Fibroblast of gingiva (primary cell): ENCODE measurements at places on chromosomes 4 and X.

DNA sequence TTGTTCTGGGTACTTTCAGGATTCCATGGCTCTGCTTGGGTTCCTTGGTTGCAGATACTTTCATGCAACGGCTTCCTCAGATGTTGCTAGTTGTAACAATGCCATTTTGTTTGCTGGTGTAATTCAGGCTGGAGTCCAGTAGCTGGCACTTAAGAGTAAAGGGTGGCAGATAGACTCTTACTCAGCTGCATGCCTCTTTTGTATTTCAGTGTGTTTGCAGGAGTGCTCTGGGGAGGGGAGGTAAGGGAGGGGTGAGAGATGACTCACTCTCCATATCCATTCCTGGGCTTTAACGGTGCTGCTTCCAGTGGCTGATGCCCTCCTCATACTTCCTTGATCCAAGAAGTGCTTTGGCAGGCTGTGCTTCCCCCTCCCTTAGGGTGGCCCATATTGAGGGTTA is 155.2 kb downstream of the ZNF330 start:
- DNase-seq: peak; percentile 86

DNA sequence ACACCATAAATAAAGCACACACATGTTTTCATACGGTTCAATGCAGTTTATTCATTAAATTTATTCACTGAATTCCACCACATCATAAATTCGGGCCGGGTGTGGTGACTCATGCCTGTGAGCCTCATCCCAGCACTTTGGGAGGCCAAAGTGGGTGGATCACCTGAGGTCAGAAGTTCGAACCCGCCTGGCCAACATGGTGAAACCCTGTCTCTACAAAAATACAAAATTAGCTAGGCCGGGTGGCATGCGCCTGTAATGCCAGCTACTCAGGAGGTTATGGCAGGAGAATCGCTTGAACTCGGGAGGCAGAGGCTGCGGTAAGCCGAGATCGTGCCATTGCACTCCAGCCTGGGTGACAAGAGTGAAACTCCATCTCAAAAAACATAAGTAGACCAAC is 131.6 kb downstream of the PDS5A start:
- DNase-seq: peak; percentile 9

DNA sequence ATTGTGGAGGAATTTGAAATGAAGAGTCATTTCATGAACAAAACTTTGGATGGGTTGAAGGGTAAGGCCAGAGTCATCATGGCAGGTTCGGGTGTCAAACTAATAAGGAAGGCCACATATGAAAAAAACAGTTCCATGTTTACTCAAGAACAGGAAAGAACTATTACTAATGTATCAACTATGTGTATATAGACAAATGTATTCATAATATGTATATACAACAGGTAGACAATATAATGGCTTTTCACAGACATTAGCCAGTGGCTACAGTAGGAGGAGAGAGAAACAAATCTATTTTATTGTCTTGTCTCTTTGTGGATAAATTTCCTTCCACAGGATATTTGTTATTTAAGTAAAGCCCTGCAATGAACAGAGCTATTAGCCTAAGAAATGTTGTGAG is 101.1 kb downstream of the CBLL2 start:
- DNase-seq: no peak

GRCh38 chrX:39613482-39613995 is 484.2 kb downstream of the BCOR start:
- no peak for DNase-seq

- no peak for DNase-seq
Measured at GRCh38 chr4:60657807-60658206, 542.3 kb upstream of the ADGRL3 start.

- no peak for DNase-seq
Measured at GRCh38 chr4:27217261-27217769, 356.7 kb downstream of the STIM2 start.

DNA sequence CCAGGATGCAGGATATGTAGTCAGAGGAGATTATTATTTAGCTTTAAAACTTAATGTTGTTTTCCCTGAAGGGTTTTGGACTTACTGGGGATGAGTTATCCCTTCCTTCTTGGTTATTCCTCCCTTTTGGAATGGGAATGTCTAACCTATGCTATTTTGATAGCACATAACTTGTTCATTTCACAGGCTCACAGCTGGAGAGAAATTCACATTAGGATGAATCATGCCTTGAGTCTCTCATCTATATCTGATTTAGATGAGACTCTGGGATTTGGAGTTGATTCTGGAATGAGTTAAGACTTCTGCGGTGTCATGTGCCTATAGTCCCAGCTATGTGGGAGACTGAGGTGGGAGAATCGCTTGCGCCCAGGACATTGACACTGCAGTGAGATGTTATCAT is 81.1 kb downstream of the ATP11C start:
- no peak for DNase-seq

GRCh38 chr4:184558996-184559395 is 84.6 kb upstream of the IRF2 start:
- DNase-seq: no peak

DNA sequence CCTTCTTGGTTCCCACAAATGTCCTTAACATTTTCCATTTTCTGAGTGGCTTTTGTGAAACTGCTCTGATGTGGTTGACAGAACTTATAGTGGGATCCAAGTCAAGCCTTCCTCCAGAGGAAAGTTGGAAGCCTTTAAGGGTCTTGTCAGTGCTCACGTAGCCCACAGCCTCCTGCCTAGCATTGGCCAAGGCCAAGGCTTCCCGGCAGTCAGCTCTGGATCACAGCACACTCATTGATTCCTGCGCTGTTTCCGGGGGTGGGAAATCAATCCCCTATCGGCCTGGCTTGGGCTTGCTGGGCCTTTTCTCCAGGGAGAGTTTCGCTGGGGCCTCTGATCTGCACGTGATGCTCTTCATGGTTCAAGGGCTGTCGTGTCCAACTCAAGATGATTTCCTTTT is 76.1 kb downstream of the SLC9A6 start:
- no peak for DNase-seq

GRCh38 chr4:149056615-149057014 is 614.4 kb upstream of the NR3C2 start:
- DNase-seq: no peak

GRCh38 chrX:19882066-19882775 is 5.2 kb downstream of the SH3KBP1 start:
- no peak for DNase-seq

DNA sequence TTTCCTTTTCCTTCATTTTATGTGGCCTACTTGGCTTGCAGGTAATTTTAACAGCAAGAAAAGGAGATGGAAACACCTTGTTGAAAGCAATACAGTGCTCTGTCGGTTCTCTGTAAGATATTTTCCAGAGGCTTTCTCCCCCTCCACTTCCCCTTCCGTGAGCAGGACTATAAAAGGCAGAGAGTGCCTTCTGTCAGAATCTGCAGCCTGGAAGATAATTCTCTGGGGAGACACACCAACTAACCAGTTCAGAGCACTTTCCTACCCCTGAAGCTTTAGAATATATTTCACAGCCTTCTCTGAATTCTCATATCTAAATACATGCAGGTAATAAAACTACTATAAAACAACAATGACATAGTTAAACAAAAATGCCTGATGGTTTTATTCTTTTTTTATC is 141.1 kb downstream of the IDS start:
- DNase-seq: no peak

DNA sequence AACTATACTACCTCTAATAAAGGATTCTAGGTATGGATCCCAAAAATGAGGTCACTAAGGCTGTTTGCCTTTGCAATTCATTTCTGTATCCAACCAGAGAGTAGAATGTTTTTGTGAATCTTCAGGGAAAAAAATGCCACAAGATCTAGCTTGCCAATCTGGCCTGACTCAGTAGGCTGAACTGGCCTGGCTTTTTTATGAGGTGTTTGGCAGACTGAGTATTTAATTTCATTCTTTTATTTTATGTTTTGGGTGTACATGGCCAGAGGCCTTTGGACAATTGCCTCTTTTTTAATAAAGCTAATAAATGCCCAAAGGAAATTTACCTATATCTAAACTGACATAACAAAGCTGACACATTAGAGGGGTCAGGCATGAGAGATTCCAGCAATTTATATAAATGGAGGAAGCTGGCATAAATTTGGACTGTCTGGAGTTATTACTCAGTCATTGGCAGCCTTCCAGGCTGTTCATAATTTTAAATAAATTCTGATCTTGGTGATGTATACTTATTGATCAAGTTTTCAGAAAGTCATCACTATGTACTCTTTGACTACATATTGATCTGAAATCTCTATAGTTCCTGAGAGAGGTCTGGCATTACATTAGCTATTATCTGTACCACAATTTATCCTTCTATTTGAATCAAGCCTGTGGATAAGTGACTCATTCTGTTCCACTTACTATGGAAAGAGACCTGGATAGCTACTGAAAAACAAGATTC is 376.4 kb upstream of the NOCT start:
- no peak for DNase-seq

GRCh38 chrX:47234583-47234982 is 1.8 kb downstream of the USP11 start:
- DNase-seq: no peak

GRCh38 chrX:54007682-54008081 is 36.6 kb downstream of the PHF8 start:
- no peak for DNase-seq

- peak; percentile 97 for DNase-seq
Measured at GRCh38 chr4:19382993-19383756, 868.5 kb upstream of the SLIT2 start.

DNA sequence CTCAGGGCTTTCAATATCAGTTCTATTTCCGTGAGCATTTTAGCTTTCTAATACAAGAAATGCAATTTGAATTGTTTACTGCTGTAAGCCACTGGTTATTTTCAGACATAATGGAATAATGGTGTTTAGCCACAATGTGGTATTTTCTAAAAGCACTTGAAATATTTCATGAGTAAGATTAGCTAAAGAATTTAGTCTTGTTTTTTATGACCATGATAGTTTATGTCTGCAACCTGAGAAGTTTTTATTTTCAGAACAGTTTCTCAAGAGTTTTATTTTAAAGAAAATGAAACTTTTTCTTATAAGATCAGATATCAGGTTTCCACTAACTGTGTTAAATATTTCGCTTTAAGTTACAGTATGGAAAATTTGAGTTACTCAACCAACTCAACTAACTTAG is 60.2 kb downstream of the SLIT2 start:
- peak; percentile 40 for DNase-seq

DNA sequence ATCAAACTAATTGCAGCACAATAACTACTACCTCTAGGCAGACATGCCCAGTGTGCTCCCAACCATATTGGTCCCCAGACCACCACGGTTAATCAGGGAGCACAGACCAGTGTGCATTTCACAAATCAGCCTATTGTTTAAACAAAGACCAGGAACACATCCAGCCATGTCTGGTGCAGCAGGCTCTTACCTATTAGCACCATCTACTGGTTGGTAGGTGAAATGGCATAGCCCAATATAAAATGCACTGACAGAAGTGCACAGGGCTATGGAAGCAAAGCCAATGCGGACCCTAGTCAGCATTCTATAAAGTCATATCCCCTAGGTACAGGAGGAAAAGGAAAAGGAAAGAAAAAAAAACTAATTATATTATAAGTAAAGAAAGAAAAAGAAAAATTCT is 15.5 kb upstream of the CYLC1 start:
- DNase-seq: peak; percentile 0

DNA sequence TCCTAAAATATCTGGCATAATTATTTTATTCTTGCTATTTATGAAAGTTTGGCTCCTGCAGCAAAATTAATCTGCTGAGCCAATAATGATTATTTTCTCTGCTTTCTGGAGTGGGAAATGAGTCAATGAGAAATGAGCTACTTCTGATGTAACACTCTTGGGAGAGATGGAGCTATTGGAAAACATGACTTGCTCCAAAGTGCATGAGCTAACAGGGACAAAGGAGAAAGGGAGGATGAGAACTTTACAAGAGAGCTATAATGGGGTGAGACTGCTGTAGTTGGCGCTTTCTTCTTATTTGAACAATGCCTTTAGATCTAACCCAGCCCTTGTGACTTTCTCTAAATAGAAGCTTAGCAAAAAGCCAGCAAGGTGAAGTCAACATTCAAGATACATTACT is 615.1 kb downstream of the ANKRD50 start:
- peak; percentile 26 for DNase-seq

DNA sequence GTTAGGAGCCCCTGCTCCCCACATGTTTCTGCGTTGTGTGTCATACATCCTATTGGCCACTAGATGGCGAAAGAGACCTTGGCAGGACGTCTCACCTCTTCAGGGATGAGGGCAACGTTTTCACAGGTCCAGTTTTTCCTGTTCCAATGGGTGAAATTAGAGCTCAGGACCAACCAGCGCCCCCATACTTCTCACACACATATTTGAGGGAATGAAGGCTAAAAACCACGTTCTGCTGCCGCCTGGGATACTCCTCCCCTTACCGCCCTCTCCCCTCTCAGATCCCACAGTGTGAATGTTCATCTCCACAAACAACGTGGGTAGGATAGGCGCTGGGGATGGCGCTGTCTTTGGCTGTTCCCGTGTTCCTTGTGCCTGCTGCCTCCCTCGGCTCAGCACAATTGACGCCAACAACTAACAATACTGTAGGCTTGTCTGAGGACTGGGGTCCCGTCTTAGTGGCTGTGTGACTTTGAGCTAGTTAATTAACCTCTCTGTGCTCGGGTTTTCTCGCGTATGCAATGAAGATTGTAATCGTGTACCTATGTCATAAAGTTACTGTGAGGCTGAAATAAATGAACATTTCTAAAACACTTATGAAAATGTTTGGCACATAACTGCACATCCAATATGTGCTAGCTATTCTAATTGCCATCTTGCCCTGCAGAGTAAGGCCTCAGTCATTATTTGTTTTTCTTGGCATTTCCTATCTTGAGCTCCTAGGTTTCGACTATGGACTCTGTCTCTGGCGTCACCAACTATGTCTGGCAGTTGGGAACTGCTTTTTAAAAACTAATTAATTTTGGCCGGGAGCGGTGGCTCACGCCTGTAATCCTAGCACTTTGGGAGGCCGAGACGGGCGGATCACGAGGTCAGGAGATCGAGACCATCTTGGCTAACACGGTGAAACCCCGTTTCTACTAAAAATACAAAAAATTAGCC is 181.3 kb upstream of the STK26 start:
- DNase-seq: peak; percentile 15

- no peak for DNase-seq
Measured at GRCh38 chr4:148852092-148852699, 410.0 kb upstream of the NR3C2 start.

- no peak for DNase-seq
Measured at GRCh38 chr4:181106398-181106797, 1136.8 kb upstream of the TENM3 start.

GRCh38 chr4:105992641-105993305 is 97.5 kb downstream of the NPNT start:
- DNase-seq: peak; percentile 39

- no peak for DNase-seq
Measured at GRCh38 chr4:94202769-94203168, 4.9 kb upstream of the SMARCAD1 start.

DNA sequence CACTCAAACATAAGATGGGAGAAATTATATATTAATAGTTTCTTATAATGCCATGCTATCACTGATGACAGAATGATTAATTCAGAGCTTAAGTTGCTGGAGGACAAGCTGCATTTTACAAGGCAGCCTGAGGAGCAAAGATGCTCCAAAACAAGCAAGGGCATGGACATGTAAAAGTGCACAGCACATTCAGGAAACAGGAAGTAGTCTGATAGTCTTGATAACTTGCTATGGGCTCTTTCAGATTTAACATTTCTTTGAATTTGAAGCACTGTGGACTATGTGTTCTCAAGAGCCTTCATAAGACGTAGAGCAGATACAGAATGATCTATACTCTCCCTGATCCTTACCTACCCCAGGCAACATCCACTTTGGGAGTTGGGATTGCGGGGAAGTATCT is 50.0 kb downstream of the AMMECR1 start:
- no peak for DNase-seq
